ENCODE measurements at places on chromosomes 3 and 15.

GRCh38 chr3:168914662-168915061 lies 748.9 kb downstream of the MECOM start:
- DNase-seq = no peak

GRCh38 chr3:166444756-166445155 lies 607.5 kb upstream of the BCHE start:
- no peak for DNase-seq

GRCh38 chr3:55641964-55642363 lies 154.9 kb upstream of the WNT5A start:
- no peak for DNase-seq

DNA sequence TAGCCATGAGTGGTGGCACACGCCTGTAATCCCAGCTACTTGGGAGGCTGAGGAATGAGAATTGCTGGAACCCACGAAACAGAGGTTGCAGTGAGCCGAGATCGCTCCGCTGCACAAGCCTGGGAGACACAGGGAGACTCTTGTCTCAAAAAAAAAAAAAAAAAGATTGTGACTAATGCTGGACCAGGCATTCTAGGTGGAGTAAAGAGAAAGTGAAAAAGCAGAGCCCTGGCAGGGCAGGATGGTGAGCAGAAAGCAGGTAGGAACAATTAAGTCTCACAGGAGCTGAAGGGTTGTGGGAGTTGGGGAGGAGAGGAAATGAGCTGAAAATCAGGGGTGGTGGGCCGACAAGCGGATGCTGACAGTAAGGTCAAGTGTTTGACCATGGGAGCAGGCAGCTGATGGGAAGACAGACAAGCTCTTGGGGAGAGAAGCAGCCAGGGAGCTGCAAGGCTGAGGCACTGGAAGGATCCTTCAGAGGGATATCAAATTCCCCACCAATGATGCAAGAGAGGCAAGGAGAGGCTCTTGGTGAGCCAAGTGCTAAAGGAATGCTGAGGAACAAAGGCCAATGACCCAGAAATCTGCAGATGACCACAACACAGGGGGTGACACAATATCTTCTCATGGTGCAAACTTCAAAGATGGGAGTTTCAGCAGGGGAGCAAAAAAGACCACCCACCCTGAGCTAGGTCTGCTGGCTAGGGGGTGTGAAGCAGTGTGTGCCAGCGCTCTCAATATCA lies 251.1 kb downstream of the ULK4 start:
- DNase-seq = peak; percentile 10

DNA sequence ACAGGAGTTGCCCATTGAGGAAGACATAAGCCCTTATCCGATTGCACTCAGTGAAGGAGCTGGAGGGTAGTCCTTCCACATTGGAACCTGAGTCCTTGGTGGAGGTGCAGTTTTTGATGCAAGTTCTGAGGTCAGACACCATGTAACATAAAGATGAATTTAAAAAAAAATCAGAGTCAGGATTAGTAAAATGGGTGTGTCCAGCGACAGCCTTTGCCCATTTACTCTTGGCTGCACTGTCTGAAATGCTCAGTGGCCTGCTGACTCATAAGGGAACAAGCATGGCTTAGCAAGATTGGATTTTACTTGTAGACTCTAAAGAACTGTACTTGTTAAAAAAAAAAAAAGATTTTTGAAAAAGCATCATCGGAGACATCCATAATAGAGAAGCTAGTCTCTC lies 241.1 kb upstream of the TOPAZ1 start:
- peak; percentile 25 for DNase-seq

- DNase-seq = no peak
Measured at GRCh38 chr15:98658831-98659699, 10.7 kb downstream of the IGF1R start.

GRCh38 chr3:108342837-108343486 lies 46.6 kb downstream of the HHLA2 start:
- no peak for DNase-seq

GRCh38 chr3:67335813-67336212 lies 318.6 kb downstream of the SUCLG2 start:
- no peak for DNase-seq

DNA sequence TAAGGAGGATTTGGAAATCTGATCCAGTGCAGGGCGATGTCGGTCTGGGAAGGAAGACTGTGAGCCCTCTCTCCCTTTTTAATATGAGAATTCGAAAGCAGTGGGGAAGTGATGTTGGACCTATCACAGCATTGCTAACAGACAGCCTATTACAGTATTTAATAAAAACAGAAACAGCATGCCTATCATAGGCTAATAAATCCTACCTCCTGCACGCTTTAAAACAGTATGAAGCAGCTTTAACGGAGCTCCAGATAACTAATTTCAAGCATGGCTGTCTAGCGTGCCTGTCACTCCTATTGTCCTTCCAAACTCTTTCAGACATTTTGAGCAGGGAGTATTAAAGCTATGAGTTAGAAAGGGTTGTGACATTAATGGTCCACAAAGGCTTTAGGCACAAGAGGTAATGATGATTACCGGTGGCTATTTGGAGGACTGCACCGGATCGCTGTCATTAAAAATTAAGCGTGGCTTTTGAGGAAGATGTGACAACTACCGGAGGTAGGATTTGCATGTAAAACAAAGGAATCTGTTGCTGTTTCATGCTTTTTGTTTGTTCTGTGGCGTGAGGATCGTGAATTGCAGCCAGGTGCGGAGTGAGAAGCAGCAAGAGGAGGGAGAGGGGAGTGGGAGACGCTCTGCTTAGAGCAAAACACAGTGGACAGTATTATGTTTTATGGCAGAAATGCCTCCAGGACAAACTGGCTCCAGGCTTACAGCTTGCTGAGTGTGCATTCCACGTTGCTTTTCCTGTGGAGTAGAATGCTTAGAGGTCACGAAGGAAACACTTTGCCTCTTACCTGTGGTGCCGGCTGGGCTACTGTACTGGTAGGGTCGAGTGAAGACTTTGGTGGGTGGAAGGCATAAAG lies at the start of gene KCNMB2:
KCNMB2 (plus strand) TSS at position 226 of the 869 bp plus-strand sequence.
- DNase-seq = no peak

- no peak for DNase-seq
Measured at GRCh38 chr15:39669241-39669640, 88.4 kb downstream of the THBS1 start.

DNA sequence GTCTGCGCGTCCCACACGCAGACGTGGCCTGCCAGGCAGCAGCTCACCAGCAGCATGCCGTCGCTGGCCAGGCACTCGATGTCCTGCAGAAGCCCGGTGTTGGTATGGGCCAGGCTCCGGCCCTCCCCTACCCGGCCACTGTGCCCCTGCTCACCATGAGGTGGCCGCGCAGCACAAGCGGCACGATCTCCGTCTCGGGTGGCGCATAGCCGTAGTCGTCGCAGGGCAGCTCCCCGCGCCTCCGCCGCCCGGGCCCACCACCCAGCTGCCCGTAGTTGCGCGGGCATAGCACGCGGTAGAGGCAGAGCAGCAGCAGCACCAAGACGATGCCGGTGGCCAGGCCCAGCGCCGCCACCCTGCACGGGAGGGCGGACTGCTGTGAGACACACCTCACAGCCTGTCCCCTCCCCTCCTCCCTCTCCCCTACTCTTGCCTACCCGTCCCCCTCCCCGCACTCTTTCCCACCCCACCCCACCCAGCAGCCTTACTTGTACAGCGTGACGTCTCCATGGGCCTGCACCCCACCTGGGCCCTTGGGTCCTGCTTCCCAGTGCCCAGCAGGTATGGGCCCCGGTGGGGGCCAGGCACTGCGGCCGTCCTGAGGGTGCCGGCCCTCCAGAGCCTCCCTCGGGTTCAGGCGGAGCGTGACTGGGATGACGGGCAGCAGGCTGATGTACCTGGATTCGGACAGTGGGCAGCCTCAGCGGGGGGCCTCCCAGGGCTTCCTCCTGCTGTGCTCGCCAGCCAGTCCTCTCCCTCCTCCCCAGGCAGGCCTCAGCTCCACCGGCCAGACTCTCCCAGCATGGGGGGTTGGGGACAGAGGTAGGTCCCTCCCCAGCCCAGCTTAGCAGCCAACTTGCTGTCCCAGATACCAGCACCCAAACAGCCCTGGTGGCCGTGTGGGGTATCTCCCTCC lies 37.6 kb downstream of the PTPN23 start:
- DNase-seq = no peak

DNA sequence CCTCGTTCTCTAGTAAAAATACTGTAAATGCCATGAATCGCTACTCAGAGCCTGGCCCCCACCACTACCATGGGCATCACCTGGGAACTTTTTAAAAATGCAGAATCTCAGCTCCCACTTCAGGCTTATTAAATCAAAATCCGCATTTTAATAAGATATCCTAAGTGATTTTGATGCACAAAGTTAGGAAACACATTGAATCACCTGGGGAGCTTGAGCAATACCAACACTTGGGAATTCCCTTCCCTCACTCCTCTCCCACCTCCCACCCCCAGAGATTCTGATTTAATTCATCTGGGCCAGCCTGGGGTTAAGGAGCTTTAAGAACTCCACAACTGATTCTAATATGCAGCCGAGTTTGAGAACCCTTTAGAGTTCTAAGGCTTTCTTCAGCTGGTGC lies 26.8 kb downstream of the RLBP1 start:
- no peak for DNase-seq

GRCh38 chr15:50134524-50135024 lies 15.5 kb upstream of the ATP8B4 start:
- DNase-seq = no peak

DNA sequence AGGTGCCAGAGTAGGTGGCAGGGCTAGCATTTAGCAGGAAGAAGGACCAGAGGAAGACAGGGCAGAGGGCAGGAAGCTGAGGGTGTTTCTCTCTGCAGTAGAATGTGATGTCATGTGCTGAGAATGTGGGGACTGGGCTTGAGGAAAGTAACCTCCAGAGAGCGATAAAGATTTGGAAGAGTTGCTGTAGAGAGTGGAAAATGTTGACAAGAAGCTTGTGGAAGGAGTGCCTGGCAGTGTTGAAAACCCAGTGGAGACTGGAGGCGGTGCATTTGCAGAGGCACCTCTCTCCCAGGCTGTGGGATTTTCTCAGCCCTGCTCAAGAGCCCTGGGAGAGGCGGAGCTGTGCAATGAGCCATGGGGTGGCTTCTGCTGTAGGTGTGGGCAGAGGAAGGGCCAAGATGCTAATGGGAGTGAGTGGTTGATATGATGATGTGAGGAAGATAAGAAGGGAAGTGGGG lies 54.8 kb downstream of the MESD start:
- DNase-seq = peak; percentile 37

DNA sequence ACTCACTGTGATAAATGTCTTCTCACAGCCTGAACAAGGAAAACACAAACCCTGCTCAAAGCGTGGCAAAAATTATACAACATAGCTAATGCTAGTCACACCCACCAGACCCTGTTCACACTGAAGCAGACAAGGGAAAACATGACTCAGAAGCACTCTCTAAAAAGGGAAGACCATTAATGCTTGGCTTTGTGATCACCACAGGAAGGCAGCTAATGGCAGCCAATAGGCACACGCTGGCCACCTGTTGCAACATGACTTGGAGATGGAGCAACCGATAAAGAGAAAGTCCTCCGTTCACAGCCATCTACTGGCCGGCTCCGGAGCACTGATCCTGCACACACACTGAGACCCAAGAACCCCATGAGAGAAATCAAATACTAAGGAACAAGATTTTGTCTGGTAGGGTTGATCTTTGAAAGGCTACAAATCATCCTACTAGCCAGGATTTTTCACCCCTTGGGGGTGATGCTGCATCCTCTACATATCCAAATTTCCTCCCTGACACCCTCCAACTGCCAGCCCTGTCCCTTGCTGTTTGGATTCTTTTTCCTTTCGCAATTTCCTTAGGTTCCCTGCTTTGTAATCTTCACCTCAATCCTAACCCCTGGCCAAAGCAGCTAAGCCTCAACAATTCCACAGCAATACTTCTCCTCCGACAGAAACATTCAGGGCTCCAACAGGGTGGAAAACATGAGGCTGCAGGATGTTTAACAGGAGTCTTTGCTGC lies 3.2 kb downstream of the ZXDC start:
- peak; percentile 50 for DNase-seq

DNA sequence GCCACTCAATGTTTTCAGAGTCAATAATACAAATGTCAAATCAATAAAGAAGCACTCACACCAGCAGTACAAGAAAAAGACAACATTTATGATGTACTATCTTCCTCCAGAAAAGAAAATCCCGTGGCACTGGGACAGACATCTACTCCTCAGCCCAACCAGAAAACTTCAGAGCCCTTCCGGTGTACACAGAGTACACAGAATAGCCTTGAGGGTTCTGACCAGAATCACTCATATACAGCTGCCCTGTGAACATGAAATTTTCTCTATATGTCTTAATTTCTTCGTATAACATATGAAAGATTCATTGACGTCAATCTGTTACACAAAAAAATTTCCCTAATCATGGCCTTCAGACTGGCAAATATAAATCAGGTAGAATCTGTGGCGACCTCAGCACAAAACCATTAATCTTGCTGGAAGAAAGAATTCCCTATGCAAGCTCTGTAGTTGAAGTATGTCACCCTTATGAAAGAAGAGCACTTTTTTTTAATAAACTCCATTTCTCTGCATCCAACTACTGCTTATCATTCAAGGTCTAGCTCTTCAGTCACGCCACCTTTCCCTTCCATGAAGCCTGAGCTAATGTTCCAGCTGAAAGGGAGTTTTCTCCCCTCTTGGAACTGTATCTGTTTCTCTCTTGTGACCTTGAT lies 53.8 kb upstream of the PLAAT1 start:
- DNase-seq = no peak

GRCh38 chr15:40100123-40100946 lies 8.3 kb downstream of the BMF start:
- peak; percentile 32 for DNase-seq

GRCh38 chr3:72245183-72245811 lies 460.3 kb upstream of the PROK2 start:
- DNase-seq = peak; percentile 86

GRCh38 chr3:51333021-51333420 lies 52.1 kb upstream of the MANF start:
- no peak for DNase-seq

DNA sequence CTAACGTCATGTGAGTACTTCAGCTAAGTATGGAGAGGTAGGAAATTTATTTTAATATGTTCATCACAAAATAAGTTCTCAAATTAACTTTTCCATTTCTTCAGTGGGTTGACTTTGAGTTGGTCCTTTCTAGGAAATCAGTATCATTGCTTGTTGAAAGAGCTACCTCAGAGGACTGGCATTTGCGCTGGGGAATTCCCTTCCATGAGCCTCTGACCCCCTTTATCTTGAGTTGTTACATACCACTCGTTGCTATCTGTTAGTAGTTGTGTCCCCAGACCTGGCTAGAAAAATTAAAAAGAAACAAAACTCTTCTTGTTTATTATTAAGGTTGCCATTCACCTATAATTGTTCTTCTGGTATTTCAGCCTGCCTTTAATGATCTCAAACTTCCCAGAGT lies 96.8 kb upstream of the ROBO2 start:
- DNase-seq = no peak

GRCh38 chr3:111809186-111809585 lies 49.9 kb upstream of the PHLDB2 start:
- peak; percentile 47 for DNase-seq

DNA sequence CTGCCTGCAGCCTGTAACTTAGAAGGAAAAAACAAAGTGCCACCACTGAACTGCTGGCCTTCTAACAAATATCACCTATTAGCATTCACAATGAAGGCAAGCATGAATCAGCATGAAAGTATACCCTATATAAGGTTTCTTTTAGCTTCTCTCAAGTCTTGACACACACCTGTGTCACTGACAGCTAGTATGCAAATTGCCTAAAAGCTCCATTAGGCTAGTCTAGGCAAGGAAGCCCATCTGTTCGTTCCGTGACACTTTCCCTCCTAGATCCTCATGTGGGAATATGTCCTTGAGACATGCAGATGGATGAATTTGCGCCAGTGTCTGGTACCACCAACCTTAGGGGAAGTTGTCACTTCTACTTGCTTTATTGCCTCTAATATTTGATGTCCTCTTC lies 129.3 kb downstream of the RBMS3 start:
- no peak for DNase-seq

GRCh38 chr3:66441129-66441528 lies 59.7 kb downstream of the LRIG1 start:
- peak; percentile 30 for DNase-seq

Data from MG63 (cell line).